ENCODE measurements at places on chromosomes 3 and 15. TPM values are rescaled to one million over a fixed set of nuclear protein-coding genes. Genes with fewer than 3 reads are reported as not detected.

DNA sequence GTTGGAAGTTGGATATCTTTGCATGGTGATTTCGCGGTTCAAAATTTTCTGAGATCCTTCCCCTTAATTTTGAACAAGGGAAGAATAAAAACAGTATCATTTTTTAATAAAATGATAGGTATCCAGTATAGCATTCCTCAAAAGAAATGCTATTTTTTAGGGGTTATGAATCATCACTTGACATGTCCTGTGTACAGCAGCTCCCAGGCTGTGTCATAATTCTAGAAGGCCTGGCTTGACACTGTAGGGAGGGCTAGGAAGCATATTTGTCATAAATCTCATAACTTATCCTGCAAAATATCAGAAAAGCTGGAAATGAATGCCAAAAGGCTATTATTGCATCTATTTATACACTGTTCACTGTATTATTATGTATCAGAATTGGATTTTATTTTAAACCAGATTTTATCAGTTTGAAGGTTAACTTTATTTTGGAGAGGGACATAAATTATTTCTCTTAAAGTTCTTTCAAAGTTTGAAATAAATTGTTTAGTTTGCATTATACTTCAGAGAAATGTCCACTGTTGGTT is 539.1 kb upstream of the ROBO2 start:
- DNase-seq, result no peak

DNA sequence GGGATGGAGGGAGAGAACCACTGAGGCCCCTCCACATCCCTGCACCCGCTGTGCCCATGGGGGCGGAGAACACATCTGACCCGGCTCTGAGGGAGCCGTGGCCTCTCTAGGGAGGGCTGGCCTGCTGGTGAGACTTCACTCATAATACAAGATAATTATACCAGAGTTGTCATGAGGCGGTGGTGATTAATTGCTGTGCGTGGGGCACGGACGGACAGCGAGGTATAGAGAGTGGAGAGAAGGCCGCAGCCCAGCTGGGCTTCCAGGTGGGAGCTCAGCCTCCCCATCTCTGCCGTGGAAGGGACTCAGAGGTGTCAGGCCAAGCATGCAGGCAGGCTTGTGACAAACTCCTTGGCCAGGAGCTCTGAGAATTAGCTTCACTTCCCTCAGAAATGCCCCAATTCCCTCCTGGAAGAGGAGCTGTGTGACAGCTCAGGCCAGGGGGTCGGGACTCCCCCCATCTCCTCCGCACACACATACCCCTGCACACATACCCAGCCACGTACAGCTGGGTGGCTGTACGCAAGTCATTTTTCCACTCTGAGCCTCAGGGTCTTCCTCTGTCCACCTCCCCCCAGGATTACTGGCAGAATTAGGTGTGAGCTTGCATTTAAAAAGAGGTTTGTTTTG is 6.0 kb upstream of the GATA2 start:
- peak; percentile 30 for DNase-seq

The PDCD7 gene
- total RNA-seq, result 9.7 TPM

DNA sequence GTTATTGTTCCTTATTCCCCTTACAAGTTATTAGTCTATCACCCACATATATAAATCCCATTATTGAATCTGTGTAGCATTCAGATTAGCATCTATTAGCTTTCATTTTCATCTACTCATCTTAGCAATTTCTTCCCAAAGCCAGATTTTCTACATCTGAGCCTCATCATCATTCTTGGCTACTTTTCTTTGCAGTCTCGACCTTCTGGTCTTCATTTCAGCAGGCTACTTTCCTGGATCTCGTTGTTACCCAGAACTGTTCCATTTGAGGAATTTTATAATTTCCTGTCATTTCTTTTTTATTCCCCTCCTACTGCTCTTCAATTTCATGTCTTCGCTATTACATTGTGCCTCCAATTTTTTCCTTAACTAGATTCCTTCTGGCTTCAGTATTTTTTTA is 51.8 kb downstream of the SPRED1 start:
- no peak for DNase-seq
